ENCODE measurements at places on chromosomes 2 and 18. TPM values are rescaled to one million over a fixed set of nuclear protein-coding genes. Genes with fewer than 3 reads are reported as not detected.

LBX2 gene
- total RNA-seq = 2.9 TPM

NOTO gene
- total RNA-seq = not detected

RTP5 gene
- total RNA-seq = not detected

STARD6 gene
- total RNA-seq = not detected

EPB41L3 gene
- total RNA-seq = 0.52 TPM

All from A549 treated with ZK216348 at 1 μM for 4 hours (cell line).